ENCODE measurements at places on chromosomes 2 and 18.

DNA sequence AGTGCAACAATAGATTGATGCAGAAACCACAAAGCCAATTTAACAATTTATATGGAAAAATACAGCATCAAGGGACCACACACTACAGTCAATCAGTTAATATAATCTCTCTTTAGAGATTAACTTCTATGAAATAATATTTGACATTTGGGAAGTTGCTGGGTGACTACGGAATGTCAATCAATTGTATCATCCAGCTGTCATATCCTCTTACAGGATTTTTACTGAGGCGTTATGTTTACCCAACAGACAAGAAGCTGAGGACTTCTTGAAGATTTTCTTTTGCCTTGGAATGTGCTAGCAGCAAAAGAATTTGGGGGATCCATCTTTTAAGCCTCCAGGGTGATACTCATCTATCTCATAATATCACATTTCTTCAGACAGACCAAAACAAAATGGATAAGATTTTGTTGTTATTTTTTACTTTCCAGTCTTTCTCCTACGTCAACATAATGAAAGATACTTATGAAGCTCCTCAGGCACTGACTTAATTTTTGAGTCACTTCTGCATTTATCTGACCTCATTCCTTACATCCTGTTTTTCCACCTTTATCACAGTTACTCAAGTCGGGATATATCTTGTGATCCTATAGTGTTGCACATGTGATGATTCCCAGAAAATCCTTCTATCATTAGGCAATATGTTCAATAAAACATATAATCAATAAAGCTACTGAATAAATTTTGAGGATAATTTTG is 227.2 kb upstream of the SPHKAP start:
- DNase-seq: no peak

- DNase-seq: no peak
Measured at GRCh38 chr18:46134920-46135675, 30.9 kb downstream of the HAUS1 start.

DNA sequence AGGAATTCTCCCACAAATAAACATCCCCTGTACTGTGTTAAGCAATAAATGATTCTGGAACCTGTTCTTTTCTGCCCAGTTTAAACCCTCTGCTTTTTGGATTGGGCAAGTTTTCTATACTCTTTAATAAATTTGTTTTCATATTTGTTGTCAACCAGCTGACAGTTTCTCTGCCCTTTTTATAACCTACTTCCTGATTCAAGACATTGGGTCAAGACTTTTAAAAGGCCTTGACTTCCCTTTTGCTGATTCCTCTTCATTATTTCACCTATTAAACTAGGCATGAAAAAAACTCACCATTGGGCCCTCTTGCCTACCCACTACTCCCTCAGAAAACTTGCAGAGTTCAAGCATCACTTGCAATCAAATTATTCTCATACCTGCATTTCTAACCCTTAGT is 459.5 kb downstream of the ARHGAP15 start:
- DNase-seq: no peak

GRCh38 chr2:14790041-14790640 is 157.6 kb downstream of the LRATD1 start:
- no peak for DNase-seq

DNA sequence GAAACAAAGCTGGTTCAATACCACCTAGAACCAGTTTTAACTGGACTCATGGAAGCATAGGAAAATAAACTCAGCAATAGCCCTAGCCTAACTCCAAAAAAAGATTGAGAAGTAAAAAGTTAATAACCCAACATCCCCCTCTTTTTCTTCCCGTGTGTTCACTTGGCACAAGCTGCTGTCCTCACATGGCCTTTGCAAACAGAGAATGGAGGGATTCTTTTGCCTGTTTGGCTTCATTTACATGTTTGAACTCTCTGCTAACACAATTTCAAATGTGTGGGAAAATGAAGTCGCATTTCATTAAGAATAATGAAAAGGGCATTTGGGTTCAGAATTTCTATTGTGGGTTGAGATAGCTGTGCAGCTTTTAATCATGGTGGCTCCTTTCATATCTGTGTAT is 589.2 kb upstream of the LRRTM1 start:
- DNase-seq: no peak

DNA sequence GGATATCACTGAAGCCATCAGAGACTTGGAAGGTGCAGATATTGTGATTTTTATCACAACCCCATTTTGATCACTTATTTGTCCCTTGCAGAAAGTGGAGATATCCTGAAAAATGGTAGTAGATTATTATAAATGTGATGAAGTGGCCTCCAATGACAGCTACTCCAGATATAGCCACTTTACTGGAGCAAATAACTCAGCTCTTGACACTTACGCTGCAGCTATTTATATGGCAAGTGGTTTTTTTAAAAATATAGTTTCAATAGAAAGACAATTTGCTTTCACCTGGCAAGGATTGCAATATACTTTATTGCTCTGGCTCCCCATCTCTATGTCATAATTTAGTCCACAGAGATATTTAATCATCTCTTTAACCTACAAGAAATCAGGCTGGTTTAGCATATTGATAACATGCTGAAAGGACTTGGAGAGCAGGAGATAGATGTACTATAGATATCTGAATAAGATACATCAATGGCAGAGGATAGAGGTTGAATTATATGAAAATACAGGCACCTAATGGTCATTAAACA is 182.8 kb upstream of the SKOR2 start:
- no peak for DNase-seq

GRCh38 chr18:378079-378478 is 110.2 kb upstream of the THOC1 start:
- DNase-seq: no peak

GRCh38 chr2:96267159-96267971 is 1.3 kb downstream of the CIAO1 start:
- DNase-seq: peak; percentile 37

DNA sequence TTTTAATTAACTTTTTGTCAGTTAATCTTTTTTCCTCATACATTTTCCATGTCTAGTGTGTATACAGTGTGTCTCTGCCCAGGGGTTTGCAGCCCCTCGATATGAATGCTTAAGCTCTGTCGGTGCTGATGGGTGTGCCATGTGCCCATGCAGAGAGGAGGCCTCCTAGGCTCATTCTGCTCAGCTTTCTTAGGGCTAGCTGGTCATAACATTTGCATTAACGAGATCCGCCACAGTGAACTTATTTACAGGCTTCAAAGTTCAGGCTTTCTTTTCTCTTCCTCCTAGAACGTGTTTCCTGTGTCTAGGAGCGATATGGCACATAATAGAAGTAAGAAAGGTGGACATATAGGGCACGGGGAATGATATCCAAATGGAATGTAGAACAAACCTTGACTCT is 783.3 kb downstream of the PLCL1 start:
- no peak for DNase-seq

DNA sequence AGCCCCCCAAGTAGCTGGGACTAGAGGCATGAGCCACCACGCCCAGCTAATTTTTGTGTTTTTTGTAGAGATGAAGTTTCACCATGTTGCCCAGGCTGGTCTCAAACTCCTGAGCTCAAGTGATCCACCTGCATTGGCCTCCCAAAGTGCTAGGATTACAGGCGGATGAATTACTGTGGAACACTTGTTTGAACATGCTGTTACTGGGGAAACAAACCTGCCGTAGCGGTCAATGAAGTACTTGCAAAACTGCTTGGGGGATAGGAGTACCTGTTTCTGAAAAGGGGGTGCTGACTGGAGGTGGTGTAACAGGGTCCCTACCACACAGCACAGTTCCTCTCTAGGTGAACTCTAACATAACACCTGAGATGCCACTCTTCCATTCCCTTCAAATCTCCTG is 5.9 kb upstream of the IMPACT start:
- DNase-seq: no peak

DNA sequence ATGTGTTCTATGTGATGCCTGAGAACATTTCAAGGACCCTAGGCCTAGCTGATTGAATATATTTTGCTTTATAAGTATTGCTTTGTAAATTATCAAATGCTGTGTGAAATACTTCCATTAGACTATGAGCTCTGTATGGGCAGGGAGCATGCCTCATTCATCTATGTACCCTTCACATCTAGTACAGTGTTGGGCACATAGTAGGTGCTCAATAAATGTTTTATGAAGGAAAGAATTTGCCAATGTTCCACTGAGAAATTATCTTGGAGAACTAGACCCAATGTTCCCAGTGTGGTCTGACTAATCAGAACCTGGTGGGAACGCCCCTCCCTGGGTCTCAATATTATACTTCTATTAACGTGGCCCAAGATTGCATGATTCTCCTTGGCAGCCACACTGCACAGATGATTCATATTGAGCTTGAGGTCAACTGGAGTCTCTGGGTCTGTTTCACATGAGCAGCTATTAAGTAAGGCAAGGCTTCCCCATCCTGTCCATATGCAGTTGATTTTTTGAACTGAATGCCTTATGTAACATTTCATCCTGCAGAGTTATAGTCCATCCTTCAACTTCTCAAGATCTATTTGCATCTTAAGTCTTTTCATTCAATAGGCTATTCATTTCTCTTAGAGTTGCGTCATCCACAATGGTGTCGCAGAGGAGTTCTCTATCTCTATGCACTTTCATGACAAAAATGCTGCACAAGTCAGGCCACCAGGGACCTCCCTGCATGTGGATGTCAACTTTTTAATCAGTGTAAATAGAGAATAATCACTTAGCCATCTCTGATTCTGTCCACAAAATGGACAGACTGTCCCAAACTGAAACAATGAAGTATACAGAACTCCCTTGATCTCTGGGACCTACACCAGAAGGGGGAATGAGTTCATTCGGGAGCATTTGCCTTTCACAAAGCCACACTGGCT is 257.6 kb downstream of the CYP26B1 start:
- DNase-seq: no peak

DNA sequence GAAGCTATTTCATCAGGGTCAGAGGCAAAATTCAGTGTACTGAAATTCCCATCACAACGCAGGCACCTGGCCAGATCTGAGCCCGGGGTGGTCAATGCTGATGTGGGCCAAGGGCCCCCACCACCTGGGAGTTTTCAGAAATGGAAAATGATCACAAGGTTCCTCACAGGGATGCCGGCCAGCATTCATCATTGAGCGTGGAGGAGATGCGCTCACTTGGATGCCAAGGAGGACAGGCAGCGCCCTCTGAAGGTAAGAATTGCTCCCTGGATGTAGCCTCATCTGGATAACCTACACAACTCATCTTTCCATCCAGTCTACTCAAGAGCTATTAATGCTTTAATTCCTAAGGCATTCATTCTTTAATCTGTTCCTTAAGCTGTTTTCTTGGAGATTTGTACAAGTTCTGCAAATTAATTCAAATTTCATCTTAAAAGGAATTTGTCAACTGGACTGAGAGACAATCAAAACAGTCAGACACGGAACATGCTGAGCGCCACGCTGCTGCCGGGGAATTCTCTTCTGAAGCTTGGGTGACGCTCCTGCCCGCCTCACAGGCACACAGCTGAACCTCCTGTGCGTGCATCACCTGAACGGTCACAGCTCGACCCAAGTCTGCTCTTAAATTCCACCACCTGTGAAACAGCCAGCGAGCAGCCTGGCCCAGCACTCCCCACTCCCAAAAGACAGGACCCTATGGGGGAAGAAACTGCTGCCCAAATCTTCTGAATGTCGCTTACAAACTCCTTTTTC is 206.7 kb downstream of the HDAC4 start:
- DNase-seq: no peak

DNA sequence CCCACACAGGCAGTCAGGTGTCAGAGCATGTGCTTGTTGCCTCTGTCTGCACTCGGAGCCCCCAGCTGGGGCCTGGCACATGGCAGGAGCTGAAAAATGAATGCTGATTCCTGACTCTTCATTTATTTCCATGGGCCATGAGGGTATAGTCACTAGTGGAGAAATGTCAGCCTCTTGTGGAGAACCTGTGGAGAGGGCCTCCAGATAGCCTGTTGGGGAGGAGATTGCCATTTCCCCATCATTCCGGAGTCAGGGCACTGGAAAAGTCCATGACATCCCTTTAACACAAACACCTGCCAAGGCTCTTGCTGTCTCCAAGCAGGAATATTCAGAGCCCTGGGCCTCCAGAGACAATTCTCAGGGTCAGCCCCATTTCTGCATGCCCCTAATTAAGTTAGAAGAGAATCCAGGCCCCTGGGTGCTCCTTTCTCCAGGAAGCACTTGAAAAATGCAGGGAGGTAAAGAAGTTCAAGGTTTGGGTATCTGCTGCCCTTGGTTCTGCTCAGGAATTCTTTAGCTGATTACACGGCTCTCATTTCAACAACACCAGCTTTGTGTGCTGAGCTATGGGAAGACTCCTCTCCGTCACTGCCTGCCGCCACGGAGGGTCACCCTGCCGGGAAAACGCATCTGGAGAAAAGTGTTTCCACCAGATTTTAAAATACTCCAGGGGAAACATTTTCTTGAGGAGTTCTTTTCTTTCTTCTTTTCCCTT is 311.3 kb downstream of the MYCN start:
- no peak for DNase-seq

Data from CD4-positive, alpha-beta T cell treated with Interleukin-15 for 1 hour (primary cell).